ENCODE measurements at places on chromosomes 2 and 18.
A peak's percentile ranks its signal among the peaks of the same experiment; 100 is the strongest.

DNA sequence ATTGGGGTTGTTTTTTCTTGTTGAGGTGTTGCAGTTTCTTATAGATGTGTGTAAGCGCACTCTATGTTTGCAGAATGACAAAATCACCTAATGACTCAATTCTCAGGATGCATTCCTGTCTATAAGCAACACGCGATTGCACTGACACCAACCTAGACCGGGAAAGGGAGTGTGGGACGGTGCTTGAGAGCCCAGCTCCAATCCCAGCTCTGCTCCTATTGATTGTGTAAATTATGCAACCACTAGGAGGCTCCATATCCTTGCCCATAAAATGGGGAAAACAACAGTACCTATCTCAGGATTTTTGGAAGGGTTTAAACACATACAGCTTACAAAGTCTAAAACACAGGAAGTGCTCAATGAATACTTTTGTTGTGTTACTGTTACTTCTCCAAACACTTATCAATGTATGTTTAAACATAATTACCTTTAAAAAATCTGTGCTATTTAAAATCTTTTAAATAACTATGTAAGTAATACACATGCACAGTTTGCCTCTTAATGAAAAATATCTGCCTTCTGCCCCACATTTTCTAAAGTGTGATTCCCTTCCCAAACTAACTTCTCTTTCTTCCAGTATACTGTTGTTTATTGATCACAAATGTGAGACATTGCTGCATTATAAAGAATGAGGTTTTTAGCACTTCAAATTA lies 132.5 kb downstream of the SPHKAP start:
- peak; percentile 33 for DNase-seq

GRCh38 chr2:145026456-145027455 lies 506.8 kb upstream of the ZEB2 start:
- no peak for DNase-seq

DNA sequence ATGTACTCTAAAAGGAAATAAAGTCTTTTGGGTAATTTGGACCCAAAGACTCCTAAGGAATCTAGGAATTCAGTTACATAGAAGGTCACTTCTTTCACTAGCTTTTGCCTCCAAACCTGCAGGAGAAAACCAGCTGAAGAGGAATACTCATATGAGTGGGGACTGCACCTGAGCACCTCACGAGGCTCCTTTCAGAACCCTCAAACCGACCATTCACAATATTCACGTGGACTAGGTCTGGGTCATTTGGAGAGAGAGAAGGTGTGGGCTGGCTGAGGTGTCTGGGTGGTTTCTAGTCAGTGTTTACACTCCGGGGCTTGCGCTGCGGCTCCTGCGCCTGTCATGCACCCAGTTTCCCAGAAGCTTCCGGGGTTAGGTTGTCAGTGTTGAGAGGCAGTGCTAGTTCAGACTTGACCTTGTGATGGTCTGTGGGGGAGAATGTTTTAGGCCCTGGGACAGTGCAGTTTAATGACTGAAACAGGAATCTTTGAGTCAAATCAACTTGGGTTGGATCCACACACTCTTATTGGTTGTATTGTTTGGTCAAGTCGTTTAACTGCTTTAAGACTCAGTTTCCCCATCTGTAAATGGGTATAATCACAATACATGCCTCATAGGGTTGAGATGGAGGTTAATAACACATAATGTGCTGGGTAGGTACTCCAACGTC lies 78.4 kb downstream of the LIMS1 start:
- DNase-seq: no peak

- no peak for DNase-seq
Measured at GRCh38 chr2:208479342-208479741, 72.8 kb downstream of the PTH2R start.

DNA sequence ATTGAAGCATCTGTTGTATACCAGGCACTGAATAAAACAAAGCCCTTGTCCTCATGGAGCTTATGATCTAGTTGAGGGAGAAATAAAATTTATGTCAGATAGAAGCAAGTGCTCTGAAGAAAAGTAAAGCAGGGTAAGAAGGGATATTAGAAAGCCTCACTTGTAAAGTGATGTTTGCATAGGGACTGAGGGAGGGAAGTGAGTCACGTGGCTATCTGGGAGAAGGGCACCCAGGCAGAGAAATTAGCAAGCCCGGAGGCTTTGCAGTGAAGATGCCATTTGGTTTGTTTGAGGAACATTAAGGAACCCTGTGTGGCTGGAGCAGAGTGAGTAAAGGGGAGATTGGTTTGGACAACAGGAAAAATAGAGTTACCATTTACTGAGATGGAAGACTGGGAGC lies 52.1 kb downstream of the RBBP8 start:
- DNase-seq: no peak

DNA sequence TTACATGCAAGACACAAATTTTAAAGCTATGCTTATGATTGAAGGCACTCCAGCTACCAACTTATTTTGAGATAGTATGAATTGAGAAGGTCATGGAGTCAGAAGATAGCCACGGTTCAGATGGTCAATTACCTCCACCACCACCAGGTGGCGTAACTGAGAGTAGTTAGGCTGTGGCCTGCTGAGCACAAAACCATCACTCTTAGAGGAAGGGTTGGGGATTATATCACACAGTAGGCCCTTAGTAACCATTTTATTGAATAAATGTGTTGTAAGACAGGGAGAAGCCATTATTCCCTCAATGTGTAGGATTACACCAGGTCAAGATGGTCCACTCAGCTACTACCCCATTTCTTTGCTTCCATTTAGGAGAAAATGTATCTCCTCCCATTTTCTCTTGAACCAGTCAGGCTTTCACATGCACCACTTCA lies 18.8 kb downstream of the KLHL41 start:
- peak; percentile 83 for DNase-seq

DNA sequence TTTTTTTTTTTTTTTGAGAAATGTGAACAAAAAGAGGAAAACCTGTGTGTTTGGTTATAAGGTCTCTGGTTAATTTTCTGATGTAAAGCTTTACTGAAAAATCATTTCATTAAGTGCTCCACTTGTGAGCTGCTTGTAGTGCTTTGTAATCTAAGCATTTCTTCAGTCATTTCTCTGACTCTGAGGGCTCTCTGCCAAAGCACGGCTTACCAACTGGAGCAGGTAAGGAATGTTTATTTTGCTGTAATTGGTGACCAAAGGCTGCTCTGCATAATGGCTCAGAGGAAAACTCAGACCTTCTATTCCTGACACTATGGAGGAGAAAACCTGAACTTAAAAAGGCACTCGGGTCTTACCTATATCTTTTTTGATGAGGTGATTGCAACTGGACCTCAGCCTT lies 848.8 kb downstream of the MBD2 start:
- no peak for DNase-seq
